ENCODE measurements at places on chromosomes 1 and 21.
A peak's percentile ranks its signal among the peaks of the same experiment; 100 is the strongest.

GRCh38 chr21:35212393-35213127 is 163.5 kb upstream of the RUNX1 start:
- DNase-seq, result no peak

- no peak for DNase-seq
Observed at GRCh38 chr1:24514946-24515345, 12.3 kb downstream of the RCAN3 start.

GRCh38 chr1:184002071-184002470 is 35.5 kb downstream of the COLGALT2 start:
- DNase-seq, result no peak

GRCh38 chr1:114008993-114009392 is 29.7 kb downstream of the OLFML3 start:
- DNase-seq, result no peak

GRCh38 chr1:25550155-25550506 is 6.7 kb downstream of the LDLRAP1 start:
- DNase-seq, result no peak

DNA sequence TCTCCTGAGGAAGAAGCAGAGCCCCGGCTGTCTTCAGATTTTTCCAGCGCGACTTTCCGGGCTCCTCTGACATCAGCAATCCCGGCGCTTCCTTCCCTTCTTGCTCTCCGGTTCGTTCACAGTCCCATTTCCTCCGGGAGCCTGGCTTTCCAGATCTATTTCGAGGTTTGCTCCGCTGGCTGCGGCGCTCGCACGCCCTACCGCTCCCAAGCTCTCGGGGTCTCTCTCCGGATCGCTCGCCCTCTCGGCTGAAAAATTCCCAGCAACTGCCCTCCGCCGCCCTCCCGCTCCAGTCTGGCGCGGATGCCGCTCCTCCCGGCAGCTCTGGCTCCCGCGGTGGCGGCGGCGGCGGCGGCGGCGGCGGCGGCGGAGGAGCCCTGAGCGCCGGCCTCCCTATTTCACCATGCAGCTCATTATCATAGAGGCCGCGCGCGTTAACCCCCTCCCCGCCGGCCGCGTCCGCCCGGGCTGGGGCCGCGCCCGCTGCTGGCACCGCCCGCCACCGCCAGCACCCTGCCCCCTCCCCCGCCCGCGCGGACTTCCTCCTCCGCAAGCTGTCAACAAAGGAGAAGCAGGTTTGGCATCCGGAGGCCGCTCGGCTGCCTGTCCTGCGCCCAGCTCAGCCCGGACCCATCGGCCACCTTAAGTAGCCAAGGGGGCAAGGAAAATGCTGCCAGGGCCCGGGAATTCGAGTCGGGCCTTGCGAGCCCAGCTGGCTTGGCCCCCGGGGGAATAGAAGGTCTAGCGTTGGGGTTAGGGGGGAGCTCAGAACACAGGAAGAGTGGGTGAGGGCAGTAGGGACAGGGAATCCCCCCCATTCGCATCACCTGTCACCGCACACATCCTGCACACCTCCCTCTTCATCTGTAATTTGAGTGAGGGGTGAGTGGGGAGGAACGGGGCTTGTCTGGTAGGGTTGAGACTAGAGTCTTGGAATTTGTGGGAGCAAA is at the start of gene PLXNA2:
TSS of gene PLXNA2 (minus strand) at position 418 of the 950 bp plus-strand sequence. CDS start 26,462 bp downstream, outside the sequence.
- DNase-seq, result peak; percentile 45

- DNase-seq, result no peak
Observed at GRCh38 chr1:85316321-85316720, 39.9 kb upstream of the BCL10 start.

DNA sequence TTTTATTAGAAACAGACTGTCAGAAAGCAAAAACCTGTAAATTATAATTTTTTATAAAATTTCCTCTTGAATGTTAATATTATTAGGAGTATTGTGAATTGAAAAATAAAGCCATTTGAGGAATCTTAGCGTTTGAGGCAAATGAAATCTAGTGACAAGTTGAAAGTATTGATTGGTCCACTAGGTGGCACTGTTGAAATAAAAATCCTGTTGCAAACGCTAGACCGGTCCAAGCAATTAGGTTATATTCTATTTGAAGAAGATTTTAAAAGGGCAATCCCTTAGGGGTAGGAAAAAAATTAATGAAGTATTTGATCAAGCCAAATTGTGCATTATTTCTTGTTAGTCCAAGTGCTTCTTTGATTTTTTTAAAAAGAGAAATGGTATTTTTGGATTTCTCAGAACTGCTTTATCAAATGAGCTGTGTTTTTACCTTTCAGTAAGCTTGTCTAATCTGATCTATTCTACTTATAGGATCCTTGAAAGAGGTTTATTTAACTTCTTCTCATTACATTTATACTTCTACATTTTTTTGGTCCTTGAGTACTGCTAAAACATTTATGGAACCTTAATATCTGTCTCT is 57.7 kb downstream of the ATG4C start:
- no peak for DNase-seq

DNA sequence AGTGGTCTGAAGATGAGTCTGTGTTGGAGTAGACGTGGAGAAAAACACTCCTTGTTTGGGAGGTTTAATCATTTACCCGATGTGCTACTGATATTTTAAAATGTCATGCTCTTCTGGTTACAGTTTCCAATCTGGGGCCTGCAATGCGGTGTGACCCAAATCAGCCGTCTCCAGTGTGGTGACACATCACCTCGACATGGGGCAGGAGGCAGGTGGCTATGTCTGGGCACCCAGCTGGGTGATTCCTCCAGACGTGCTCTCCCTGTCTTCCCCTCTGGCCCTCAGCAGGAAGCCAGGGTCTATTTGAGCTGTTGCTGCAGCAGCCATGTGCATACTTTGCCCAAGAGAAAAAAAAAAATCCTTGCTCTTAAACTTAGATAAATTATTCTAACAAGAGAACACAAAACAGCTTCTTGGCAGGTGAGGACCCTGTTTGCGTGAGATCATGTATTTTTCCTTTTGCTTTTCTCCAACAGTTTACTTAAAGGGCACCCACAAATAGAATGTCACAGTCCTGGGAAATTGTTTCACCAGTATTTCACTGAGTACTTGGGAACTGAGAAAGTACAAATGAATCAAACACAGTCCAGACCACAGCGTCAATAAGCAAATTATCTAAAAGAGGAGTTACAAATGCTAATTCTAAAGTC is 38.9 kb upstream of the MAP10 start:
- DNase-seq, result no peak

DNA sequence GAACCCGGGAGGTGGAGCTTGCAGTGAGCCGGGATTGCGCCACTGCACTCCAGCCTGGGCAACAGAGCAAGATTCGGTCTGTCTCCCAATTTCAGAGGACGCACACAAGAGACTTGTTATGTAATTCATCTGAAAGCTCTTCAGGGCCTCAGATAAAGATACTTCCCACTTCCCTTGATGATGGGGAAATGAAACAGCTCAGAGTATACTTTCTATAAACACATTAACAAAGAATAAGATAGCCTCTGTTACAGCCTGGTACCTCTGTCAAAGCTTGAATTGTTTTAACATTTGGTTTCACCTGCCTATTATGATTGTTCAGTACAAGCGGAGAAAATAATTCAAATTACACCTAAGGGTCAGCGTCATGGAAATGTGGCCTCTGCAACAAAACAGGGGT is 622.9 kb upstream of the ADGRL4 start:
- no peak for DNase-seq

DNA sequence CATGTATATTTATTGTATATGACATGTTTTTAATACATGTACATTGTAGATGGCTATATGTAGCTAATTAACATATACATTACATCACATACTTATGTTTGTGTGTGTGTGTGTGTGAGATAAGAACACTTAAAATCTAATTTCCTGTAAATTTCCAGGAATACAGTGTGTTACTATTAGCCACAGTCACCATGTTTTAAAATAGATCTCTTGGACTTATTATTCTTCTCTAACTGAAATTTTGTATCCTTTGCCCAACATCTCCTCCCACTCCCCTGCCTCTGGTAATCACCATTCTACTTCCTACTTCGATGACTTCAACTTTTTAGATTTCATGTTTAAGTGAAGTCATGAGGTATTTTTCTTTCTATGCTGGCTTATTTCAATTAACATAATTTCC is 64.8 kb downstream of the FCRL5 start:
- DNase-seq, result no peak

DNA sequence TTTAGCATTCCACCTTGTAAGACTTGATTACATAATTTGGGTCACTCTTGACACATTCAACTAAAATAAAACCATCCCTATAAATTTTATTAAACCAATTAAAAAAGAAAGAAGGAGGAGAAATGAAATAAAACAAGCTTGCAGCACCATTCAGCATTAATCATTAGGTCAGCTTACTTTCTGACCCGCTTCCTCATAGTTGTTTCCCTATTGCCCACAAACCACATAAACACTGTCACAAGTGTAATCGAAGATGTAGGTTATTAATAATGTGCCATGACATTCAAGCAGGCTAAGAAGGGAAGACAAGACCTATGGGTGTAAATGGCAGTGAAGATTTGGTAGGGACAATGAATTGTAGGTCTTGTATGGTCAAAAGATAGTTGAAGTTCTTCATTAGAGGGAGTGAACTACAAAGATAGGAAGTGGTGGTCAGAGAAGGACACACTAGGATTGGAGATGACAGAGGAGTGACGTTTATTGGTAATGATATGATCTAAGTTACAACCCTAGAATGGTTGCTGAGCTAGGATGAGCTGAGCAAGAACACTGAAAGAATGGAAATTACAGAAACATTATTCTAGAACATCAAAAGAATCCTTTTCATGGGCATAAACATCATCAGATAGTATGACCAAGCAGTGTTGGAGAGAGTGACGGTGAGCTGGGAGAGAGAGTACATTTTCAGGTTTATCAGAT is 231.5 kb downstream of the KCNT2 start:
- no peak for DNase-seq

DNA sequence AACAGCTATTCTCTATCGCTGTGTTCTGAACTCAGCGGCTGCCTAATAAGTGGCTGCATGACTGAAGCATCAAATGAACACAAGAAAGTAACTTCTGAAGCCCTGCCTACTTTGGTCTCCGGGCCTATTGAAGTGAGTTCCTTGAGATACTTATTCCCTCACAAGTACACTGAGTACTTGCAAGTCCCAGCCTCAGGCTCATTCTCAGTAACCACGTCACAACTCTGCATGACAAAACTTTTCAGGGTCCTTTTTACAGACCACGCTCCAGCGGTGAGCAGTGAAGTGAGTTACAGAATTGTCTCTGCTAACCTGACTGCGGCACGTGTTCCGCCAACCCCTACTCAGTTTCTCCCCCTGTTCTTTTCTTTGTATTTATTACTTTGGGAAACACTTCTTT is 1342.7 kb upstream of the ADGRL4 start:
- no peak for DNase-seq

DNA sequence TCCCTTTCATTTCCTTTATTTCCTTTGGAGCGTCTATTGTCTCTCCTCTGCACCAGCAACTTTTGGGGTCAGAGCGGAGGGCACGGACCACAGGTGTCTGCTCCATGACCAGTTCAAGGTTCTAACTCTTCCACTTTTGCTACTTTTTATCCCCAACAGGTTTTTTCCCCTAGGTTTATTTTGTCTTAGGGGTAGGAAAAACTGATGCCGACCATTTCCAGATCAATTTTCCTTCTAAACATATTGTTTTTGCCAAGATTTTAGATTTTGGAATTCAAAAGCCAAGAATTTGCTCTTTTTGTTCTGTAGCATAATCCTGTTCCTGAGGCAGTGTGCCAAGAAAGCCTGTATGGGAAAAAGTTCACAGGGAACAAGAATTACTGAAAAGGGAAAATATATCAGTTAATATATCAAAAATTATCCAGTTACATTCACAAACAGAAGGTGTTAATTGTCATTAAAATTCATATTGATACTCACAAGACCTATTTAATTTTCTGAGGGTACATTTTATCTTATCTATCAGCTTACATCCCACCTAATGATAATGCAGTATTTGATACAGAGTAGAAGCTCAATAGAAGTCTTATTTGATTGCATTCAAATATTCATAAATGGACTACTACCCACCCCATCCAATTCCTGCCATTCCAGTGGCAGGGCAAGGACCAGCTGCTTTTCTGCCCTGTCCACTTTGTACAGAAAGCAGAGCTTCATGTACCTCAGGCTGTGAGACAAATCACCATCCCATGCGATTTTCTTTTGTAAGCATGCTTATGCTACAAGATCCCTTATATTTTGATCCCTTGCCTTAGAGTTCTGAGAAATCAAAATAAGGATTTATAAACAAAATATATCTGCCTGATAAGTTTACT is 31.2 kb downstream of the TSEN15 start:
- DNase-seq, result no peak

DNA sequence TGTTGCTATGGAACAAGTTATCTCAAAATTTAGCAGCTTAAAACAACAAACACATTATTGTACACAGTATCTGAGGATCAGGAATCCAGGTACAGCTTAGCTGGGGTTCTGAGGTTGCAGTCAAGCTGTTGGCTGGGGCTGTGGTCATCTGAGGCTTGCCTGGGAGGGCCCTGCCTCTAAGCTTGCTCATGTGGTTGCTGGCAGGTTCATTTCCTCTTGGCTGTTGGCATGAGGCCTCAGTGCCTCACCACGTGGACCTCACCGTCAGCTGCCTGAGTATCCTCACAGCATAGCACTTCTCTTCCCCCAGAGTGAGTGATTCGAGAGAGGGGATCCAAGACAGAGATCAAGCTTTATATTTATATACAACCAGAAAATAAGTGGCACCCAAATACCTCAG is 18.6 kb downstream of the NTPCR start:
- DNase-seq, result no peak

GRCh38 chr1:24348196-24348595 is 29.0 kb downstream of the GRHL3 start:
- no peak for DNase-seq

GRCh38 chr1:235885655-235886262 is 19.1 kb upstream of the LYST start:
- DNase-seq, result no peak

GRCh38 chr1:203636291-203636690 is 9.7 kb downstream of the ATP2B4 start:
- no peak for DNase-seq

GRCh38 chr1:182050481-182051448 is 10.7 kb downstream of the ZNF648 start:
- no peak for DNase-seq

GRCh38 chr1:217211486-217211885 is 419.4 kb downstream of the GPATCH2 start:
- DNase-seq, result no peak

DNA sequence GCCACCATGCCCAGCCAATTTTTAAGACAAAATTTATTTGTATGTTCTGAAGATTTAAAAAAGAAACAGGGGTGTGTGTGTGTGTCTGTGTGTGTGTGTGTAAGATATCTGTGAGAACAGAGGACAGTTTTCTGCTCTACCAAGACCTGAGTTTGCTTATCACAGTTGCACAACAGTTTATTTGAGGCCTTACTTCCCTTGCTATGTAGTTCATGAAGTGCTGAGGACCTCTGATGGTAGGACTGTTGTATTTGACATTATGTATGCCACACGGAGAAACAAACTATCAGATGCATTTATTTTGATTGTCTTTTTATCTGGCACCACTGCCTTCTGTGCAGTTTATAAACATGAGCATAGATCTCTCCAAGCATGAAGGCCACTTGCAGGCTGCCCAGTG is 355.2 kb downstream of the PBX1 start:
- DNase-seq, result no peak

- DNase-seq, result no peak
Observed at GRCh38 chr1:30010506-30011106, 712.8 kb downstream of the MATN1 start.

- no peak for DNase-seq
Observed at GRCh38 chr1:3905953-3906671, 6.0 kb upstream of the C1orf174 start.

GRCh38 chr1:216458812-216459211 is 35.6 kb upstream of the USH2A start:
- no peak for DNase-seq

- no peak for DNase-seq
Observed at GRCh38 chr1:27528818-27529703, 39.1 kb upstream of the WASF2 start.

GRCh38 chr1:29355375-29355774 is 119.1 kb downstream of the PTPRU start:
- no peak for DNase-seq
